Stimulated activated CD4-positive, alpha-beta T cell treated with anti-CD3 and anti-CD28 coated beads, Interleukin-1b, Interleukin-23, amount 100 ng/mL, for 24 hours (primary cell): ENCODE measurements at places on chromosomes 13 and 19.

DNA sequence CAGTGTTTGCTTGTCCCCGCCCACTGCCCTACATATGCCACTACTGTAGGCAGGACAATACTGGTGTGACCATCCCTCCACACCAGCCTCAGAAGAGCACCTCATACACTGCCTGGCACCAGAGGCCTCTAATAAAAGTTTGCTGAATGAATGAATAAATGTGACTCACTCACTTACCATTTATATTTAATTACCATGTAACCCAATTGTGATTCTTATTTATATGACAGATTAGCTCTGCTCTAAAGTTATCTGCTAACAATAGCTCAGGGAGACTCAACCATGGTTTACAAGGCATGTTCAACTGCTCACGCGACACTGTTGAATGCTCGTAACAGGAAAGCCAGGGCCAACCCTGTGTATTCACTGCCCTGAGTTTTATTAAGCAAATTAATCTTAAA is 66.0 kb upstream of the DOCK9 start:
- DNase-seq, result no peak

DNA sequence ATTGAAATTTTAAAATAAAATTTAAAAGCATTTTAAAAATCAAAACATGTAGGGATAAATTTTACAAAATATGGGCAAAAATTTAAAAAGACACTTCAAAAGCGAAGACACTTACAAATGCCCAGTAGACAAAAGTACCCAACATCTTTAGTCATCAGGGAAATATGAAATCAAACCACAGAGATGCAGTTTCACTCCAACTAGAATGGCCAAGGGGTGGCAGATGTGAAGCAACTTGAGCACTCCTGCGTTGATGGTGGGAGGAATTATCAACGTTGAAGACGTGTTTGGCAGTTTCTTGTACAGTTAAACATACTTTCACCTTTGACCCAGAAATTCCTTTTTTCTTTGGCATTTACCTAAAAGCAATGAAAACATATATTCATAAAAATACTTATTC is 518.0 kb upstream of the SGCG start:
- no peak for DNase-seq

DNA sequence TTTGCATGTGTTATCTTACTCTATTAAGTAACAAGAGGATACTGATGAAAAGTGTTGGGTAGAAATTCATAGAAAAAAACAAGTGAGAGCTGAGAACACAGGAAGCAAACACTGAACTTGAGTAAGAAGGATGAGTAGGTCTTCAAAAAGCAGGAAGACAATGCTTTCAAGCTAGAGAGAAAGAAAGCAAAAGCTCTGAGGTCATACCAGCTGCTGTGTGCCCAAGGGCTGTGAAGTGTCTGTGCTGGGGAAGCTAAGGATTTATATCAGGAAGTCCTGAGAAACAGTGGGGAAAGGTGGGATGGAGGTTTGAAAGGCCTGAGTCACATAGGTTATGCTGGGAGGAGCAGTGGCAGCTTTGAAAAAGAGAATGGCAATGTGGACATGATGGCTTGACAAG is 145.5 kb upstream of the MAB21L1 start:
- DNase-seq, result no peak

GRCh38 chr13:84574851-84575250 is 692.6 kb upstream of the SLITRK1 start:
- DNase-seq, result no peak

DNA sequence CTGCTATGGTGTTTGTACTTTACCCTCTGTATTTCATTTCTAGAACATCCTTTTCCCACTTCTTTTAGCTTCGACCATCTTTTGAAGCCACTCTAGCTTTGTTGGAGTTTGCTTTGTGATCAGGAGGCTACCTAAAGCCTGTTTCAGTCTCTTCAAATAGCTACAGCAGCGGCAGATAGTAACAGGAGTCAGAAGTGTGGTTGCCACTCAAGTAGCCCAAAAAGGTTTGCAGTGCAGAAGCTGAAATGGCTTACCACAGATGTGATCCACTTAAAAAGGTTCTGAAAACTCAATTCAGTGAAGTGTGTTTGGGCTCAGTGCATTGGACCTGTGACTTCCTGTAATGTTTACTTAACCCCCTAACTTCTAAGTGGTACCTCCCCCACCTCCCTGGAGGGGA is 26.2 kb downstream of the WASF3 start:
- no peak for DNase-seq

DNA sequence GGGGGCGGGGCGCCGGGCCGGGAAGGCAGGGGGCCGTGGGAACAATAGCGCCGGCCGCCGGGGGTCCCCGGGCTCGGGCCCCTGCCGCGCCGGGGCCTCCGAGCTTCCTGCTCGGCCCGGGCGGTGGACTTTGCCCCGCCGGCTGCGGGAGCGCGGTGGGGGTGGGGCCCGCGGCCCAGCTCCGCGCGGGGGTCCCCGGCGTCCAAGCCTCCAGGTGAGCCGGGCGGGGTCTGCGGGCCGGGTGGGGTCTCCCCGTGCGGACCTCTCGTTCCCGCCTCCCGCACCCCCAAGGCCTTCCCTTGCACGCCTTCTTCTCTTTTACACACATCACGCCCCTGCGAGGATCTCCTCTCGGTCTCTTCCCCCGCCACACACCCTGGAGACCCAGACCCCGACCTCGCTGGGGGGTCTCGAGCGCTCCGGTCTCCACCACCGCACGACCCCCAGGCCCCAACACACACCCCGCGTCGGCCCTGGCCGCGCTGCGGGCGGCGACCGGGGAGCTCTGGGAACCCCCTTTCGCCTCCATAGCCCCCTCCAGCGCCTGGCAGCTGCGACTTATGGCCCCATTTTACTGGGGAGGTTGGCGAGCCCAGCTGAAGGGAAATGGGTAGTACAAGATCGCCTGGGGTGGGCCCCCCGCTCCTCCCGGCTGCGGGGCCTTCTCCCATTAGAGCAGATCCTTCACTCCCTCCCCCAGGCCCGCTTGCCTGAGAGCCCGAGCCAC is 711 bp downstream of the CAMSAP3 start:
- no peak for DNase-seq

GRCh38 chr19:42255766-42256745 is 1.1 kb upstream of the ERF start:
- DNase-seq, result no peak

DNA sequence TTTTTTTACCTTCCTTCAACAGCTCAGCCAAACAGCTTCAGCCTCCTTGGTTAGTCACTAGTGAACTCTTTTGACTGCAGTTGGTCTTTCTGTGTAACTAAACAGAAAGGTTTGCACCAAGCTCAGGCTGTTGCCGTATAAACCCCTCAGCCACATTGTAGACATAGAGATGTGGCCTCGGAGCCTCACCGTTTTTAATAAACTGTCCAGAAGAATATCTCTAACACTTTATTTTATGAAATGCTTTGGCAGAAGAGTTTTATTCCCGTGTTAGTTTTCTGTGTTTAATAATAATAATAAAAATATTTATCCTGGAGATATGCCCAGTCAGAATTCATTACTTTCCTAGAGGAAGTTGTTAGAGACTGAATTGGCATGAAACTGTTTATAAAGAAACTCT is 171.7 kb upstream of the MAB21L1 start:
- no peak for DNase-seq

- no peak for DNase-seq
These were observed 11.8 kb downstream of the HAUS8 start for GRCh38 chr19:17063428-17063827.

DNA sequence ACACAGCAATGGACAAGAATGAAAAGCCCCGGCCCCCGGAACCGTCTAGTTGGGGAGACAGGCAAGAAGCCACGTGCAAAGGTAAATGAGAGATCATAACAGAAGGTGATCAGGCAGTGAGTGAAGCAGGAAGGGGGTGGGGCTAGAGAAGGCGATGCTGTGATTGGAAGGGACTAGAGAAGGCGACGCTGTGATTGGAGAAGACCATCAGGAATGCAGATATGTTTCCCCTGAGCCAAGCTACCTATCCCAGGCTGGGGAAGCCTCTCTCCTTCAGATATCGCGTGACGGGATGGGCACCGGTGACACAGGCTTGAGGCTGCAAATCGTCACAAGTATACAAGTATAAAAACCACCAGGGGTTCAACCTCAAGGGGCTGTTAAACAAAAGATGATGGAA is 21.8 kb downstream of the DCAF15 start:
- DNase-seq, result no peak

DNA sequence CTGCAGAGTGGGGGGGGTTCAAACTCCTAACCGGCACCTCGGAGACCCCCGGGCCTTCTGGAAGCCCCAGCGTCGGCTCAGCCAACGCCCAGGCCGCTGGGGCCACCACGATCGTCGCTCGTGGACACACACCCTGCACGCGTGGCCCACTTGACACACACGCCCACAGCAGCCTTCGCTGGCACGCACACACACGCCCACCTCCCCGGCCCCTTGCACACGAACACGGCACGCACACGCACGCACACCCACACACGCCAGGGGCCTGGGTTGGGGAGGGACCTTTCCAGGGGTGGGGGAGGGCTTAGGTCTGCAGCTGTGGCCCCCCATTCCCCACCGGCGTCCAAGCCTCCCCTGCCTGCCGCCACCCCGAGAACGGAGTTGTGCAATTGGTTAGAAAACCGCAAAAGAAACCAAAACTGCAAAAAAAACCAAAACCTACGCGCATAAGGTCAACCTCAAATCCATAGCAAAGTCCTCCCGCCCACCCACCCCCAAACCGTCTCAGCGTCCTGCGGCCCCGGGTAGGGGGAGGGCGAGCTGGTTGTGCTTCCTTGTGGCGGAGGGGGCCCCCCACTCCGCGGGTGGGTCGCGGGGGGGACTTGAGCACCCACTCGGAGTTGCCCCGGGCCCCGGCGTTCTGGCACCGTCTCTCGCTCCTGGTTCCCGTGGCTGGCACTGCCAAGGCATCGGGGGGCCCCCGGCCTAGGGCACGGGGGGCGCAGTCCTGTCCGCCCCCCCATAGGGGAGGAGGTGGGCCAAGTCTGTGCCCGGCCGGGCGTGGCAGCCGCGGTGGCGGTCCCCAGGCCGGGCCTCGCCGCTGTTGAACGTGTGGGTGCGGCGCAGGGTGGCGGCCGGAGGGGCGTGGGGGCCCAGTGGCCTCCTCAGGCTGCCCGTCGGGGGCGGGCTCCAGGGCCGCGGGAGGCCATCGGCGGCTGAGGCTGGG is 3.3 kb upstream of the LRG1 start:
- DNase-seq, result no peak

DNA sequence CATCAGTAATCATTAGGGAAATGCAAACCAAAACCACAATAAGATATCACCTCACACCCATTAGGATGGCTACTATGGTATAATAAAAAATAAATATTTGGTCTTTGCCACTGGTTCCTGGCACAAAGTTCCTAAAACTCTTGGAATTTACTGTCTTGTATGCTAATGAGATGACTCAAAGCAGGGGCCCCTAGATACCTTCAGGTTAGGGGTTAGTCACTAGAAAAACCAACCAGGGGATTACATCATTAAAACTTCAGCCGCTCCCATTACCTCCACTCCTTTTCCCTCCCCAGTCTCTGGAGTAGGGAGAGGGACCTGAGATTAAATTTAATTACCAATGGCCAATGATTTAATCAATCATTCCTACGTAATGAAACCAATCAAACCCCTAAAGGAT is 49.6 kb downstream of the THSD1 start:
- no peak for DNase-seq

- no peak for DNase-seq
These were observed 108.8 kb downstream of the SIPA1L3 start for GRCh38 chr19:38015761-38016160.

DNA sequence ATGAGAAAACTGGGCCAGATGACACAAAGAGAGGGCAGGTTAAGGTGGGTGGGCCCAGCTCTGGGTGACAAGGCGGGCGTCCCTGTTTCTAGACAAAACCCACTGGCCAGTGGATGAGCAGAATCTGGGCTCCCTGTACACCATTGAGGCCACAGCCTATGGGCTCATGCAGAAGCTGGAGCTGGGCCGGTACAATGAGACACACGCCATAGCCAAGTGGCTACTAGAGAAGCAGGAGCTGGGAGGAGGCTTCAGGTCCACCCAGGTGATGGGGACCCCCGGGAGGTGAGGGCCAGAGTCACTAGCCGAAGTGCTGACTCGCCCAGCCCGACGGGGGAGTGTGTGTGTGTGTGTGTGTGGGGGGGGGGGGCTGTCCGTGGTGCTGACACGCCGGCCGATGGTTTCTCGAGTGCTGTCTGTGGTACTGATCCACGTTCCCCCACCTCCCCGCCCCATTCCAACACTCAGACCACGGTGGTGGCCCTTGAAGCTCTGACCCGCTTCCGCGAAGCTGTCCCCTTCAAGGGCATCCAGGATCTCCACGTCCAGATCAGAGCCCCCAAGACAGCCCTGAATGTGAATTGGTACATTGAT is 24.3 kb upstream of the SHFL start:
- no peak for DNase-seq

DNA sequence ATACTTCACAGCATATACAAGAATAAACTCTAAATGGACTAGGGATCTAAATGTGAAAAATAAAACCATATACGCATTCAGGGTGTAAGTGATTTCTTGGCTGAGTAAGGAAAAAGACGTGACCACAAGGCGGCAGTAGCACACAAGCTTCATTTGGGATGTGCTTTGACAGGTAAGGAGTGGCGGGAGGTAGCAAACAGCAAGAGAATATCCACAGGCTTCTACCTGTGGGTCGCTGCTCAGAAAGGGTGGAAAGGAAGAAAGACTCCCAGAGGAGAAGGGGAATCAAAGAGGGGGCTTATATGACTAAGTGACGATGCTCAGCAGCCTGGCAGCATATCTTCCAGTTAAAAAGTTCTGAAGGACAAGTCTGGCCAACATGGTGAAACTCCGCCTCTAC is 2.5 kb upstream of the ZNF121 start:
- DNase-seq, result peak; percentile 60

DNA sequence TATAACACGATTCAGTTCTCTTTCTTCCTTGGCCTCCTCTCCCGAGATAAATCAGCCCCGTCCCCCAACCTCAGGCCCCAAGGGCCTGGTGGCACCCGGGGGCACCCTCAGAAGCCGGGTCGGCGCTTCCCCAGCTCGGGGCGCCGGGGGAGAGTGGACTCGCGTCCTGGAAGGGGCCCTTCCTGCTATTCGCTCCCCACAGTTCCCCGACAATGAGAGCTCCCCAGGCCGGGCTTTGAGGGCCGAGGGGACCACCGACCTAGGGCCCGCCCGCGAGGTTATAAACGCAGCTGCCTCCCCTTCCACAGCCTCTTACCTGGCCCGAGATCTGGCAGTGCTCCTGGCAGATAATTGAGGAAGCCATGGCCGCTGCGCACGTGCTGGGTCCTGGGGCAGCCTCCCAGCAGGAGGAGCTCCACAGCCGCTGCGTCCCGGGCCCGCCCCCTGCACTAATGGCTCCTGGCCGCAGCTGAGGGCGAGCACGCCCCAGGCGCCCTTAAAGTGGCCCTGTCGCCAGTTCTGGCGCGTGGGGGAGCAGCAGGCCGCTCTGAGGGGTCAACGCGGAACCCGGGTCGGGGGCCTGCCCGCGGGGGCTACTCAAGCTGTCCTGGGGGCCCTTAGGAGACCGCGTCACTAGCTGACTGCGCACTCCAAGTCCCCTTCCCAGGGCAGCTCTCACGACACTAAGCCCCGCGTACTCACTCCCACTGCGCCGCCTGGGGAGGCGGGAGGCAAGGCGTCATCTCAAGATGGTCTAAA is at the start of gene SOHLH2:
TSS of gene SOHLH2 (minus strand) at position 394 of the 759 bp plus-strand sequence. CDS start at position 364, 30 bp downstream.
- DNase-seq, result no peak
